ENCODE measurements at places on chromosomes 7 and 10.

DNA sequence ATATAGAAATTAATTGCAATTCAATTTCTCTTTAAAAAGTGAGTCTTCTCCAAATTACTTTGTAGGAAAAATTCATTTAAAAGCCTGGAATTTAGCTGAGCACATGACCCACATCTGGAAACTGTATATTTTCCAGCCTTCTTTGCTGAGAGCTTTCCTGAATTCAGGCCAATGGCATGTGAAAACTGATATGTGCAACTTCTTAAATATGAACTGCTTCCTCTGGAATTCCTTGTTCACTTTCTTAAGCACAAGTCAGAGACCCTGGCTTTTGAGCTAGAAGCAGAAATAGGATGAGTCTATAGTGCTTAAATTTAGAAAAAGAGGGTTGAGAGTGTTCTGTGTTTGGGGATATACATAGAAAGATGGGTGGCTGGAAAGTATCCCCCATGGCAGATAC is 365.1 kb upstream of the MTPN start:
- no peak for DNase-seq

- no peak for DNase-seq
These were observed 163.4 kb upstream of the MKLN1 start for GRCh38 chr7:131164025-131164925.

GRCh38 chr10:83978681-83979383 is 160.5 kb upstream of the GHITM start:
- DNase-seq: no peak

GRCh38 chr7:2893411-2893861 is 49.3 kb upstream of the GNA12 start:
- DNase-seq: no peak

DNA sequence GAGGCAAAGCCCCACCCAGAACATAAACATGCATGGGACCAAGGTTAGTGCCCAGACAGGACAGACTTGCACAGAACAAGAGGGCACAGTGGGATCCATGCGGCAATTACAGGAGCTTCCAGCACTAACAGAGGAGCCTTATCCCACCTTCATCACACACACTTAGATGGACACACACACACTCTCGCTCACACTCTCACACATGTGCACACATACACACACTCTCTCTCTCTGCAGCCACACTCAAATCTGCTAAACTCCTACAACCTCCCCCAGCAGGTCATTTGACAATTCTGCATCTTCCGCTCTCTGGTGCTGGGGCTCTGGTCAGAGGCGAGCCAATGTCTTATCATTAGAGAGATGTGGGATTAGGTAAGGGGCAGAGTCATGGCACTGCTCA is 120.5 kb downstream of the UBE2H start:
- DNase-seq: no peak

- no peak for DNase-seq
These were observed 58.1 kb upstream of the HABP2 start for GRCh38 chr10:113494761-113495160.

- no peak for DNase-seq
These were observed 106.5 kb upstream of the NANOS1 start for GRCh38 chr10:118922972-118923371.

Data from effector memory CD4-positive, alpha-beta T cell (primary cell).